ENCODE measurements at places on chromosomes 4 and X.
A peak's percentile ranks its signal among the peaks of the same experiment; 100 is the strongest.

DNA sequence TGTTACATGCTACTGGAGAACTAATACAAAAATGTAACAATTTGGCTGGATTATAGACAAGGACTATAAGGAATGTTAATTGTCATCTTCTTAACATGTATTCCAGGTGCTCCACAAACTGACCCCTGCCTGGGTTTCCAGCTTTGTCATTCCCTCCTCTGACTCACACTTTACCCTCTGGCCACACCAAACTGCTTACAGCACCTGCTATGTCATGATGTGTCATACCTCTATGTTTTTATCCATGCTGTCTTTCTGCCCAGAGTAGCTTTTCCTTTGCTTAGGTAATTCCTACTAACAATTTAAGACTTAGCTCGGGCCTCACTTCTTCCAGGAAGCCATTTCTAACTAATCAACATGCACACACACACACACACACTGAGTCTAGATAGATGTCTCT, 14.0 kb upstream of the SHROOM4 start:
- no peak for DNase-seq

- no peak for DNase-seq
Measured at GRCh38 chr4:184510401-184510800, 36.1 kb upstream of the IRF2 start.

- DNase-seq: peak; percentile 75
Measured at GRCh38 chr4:148443512-148444295, 1.5 kb upstream of the NR3C2 start.

- DNase-seq: no peak
Measured at GRCh38 chr4:19366916-19367315, 884.8 kb upstream of the SLIT2 start.

- DNase-seq: no peak
Measured at GRCh38 chrX:119017077-119017476, 42.7 kb downstream of the LONRF3 start.

DNA sequence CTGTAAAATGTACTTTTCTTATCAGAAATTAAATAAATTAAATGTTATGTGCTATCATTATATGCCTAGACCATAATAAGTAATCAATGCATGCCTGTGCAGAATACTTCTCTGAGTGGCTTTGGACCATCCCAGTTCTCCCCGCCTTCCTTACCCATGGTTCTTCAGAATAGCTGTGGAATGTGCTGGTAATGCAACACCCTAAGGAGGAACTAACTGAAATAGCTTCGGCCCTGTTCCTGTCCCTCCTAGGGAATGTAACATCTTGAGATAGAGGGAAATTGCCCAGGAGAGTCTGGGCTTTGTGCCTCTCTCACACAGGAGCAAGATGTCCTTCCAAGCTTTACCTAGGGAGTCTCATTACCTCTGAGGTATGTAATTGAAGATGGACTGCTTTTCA, 693.6 kb upstream of the HS3ST1 start:
- DNase-seq: no peak

DNA sequence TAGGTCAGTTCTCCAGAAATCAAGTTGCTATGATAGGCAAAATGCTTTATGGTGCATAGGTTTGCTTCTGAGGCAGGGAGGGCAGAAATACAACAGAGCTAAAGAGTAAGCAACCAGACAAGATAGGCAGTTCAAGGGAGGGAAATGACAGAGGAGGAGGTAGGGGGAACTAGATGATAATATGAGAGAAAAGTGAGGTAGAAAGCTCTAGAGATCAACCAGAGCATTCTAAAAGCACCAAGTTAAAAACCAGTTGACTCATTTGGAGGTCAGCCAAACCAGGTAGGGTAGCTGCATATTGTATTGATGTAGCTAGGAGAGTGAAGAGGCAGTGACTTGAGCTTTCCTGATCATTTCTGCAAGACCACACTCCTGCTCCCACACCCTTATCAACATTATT, 49.0 kb upstream of the SLC16A2 start:
- DNase-seq: no peak

DNA sequence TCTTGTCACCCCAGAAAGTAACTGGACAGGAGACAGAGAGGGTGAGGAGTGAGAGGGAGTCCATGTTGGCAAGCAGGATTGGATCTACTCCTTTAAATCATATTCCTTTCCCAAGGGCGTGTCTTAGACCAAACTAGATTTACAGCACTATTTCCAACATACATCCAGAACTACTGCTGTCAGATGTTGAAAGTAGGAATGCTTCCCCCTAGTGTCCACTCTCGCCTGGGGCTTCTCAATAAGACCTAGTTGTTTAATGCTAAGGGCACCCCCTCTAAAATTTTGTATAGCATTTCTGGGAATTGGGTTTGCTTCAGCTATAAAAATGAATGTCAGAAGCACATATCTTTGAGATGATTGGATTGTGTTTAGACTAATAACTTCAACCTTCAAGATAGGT, 13.3 kb downstream of the OFD1 start:
- DNase-seq: no peak

GRCh38 chr4:5757091-5757490, 46.1 kb downstream of the EVC start:
- no peak for DNase-seq

DNA sequence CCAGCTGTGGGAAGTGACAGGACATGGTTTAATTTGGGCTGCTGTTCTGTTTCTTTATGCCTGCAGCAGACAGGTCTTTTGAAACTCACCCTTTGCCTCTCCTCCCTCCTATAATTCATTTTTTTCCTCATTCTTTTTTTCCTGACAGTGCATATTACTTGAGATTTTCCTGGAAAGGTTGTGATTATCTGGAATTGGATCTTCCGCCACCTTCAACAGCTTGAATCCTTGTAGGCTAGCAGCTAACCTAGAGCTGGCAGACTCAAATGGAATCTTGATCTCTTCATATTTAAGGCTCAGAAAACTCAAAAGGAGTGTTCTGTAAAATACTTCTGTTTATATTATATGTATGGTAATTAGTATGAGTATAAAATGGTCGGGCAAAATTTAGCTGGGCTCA, 49.3 kb upstream of the CLCN4 start:
- DNase-seq: no peak

- no peak for DNase-seq
Measured at GRCh38 chrX:53089925-53090324, 4.0 kb upstream of the KANTR start.

GRCh38 chrX:11887175-11887574, 129.1 kb downstream of the MSL3 start:
- DNase-seq: no peak

DNA sequence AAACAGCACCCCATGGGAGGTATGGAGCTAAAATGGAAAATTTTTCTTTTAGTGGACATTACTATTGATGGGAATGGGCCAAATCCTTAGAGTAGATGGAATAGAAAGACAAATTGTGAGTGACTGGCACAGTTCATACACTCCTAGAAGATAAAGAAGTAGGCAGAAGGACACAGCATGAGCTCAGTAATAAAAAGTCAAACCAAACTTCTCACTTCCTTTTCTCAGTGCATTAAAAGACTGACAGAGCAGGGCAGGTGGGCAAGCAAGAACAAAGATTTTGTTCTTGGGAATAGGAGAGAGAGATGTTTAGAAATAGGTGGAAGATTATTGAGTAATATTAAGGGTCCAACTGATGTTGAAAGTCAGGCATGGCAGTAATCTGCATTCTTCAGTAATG, 132.5 kb downstream of the ATP10D start:
- DNase-seq: no peak

GRCh38 chr4:48017108-48017571, 568 bp downstream of the NIPAL1 start:
- no peak for DNase-seq

DNA sequence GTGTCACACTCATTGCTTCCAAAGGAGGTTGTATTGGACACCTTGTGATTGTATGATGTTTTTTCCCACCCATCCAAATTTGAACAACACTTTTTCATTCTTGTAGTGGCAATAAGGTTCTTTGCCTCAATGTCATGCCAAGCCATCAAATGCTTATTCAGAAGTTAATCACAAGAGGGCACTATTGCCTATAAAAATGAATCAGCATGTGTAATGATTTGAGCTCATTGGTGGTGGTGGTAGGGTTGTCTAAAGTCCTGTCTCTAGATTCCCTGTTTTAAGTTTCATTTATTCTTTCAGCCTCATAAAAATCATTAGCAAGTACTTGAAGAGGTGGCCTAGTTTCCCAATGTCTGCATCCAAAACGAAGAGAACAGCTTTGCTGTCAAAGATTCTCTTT, 37.0 kb downstream of the IRS4 start:
- no peak for DNase-seq

DNA sequence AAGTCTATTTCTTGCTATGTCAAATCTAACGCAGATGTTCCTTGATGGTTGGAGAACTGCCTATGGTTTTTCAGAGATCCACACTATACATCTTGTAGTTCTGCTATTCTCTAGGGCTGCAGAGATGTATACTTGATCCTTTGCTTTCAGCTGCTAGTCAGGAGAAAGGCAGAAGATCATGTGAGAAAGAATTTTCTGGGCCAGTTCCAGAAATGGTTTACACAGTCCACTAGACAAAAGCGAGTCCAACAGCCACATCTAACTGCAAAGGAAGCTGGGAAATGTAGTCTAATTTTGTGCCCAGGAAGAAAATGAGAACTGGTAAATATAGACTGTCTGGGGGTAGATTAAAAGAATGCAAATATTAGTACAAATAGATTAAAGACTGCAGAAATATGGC, 394.3 kb upstream of the SLIT2 start:
- no peak for DNase-seq

GRCh38 chrX:134236626-134237614, at the start of gene CCDC160:
Gene CCDC160, plus strand, starts transcription at chrX:134237182. Its CDS starts 7,619 bp downstream, at chrX:134244801.
- DNase-seq: peak; percentile 80

- DNase-seq: no peak
Measured at GRCh38 chrX:27953171-27953570, 28.1 kb downstream of the DCAF8L1 start.

DNA sequence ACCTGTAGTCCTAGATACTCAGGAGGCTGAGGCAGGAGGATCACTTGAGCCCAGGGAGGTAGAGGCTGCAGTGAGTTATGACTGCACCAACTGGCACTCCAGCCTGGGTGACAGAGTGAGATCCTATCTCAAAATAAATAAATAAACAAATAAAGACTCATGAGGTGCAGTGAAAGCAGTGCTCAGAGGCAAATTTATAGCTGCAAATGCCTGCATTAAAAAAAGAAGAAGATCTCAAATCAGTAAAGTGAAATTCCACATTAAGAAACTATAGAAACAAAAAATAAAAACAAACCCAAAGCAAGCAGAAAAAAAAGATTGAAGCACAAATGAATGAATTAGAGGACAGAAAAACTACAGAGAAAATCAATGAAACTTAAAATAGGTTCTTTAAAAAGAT, 22.5 kb upstream of the HSD17B13 start:
- DNase-seq: no peak

DNA sequence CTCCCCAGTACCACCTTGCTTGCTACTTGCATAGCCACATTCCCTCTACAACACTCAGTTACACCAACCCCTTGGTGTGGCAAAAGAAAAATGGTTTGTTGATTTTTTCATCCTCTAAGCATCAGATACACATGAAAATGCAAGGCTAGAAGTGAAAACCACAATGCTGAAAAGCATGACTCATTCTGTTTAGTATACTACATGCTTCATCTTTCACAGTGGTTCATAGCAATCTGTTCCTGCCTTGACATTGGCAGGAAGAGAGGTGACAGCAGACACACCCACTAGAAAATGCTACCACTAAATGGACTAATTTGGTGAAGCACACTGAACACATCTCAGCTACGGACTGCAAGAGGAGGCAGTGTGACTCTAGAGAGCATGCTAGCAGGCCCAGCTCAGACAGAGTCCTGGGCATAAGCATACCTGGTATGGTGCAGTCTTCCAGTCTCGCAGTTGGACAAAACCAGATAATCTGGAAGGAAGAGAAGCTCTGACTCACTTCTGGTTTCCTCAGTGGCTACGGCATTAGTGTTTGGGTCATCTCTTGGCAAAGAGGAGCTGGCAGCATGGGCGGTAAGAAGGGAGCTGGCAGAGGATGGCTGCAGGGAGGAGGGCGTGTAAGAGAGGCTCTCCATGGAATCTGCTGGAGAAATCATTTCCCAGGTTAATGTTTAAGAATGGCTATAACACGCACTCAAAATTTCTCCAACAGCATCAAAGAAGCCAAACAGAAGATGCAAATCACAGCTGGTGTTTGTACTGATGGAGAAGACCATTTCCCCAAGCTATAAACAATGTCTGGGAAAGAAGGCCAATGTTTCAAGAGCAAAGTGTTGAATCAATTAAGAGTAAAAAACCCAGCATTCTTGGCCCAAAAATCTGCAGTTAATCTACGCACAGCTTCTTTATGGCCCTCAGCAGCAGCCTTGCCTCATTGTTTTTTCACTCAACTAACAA, 37.8 kb downstream of the GAB3 start:
- DNase-seq: no peak

- no peak for DNase-seq
Measured at GRCh38 chr4:124030147-124030546, 633.6 kb downstream of the SPRY1 start.

DNA sequence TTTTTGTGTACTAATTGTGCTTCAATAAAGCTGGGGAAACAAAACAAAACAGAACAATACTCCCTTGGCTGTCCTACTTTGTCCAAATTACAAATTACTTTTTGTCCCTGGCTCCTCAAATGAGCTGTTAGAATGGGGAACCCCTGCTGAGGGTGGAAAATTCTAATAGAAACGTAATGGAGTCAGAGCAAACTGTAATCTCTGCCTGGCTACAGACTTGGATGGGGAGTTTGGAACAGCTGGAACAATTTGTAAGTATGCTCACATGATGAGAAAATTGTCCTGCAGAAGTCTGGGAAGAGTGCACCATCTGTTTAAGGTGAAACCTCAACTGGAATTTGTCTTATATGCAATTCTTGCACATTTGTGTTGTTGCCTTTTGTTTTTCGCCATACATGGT, 364.4 kb upstream of the CLNK start:
- DNase-seq: no peak

DNA sequence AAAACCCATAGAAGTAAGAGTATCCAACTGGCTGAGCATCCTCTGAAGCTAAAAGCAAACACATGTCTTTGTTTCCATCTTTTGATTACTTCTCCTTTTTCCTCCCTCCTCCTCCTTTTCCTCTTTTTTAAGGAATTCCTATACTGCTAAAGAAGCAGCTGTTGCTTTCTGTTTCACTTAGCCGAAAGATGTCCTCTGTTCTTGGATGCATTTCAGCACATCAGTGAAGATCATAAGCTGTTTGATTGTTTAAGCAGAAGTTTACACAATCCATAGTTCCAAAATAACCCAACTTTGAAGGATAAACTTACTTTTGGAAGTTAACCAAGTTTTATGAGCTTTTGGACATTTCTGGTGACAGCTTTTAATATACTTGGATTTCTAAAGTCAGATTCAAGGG, 55.1 kb upstream of the TNIP3 start:
- no peak for DNase-seq

DNA sequence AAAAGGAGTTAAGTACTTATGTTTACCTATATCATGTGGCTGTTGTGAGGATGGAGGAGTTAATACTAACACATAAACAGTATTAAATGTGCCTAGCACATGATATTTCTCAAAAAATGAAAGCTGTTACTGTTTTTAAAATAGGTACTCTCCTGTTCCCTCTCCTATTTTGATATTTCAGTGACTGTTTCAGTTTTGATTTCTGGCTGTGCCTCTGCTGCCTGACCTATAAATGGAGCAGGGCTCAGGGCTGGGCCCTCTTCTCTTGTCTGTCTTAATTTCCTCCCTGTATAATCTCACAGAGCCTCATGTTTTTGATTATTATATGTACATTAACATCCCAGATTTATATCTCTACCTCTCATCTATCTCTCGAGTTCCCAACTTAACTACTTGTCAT, 93.3 kb downstream of the UGT8 start:
- DNase-seq: no peak

Measured in Right ventricle myocardium inferior (tissue), 1 donor.